GM12878 (cell line): ENCODE measurements at places on chromosomes 16 and 17.

DNA sequence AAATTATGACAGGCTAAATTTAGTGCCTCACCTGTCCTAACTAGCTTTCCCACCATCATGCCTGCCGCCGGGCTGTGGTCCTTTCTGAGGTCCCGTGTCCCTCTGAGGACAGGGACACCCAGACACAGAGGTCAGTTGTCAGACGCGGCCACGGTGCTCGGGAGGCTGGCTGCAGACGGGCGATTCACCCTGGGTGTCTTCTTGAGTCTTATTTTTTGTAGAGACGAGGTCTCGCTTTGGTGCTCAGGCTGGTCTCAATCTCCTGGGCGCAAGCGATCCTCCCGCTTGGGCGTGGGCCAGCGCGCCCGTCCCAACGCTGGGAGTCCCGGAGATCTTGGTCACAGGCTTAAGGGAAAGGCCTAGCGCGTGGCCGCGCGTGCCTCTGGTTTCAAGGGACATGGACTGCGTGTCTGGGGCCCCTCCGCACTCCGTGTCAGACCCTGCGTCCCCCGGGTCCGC, 797 bp upstream of the RAB11FIP3 start:
- no peak for DNase-seq

DNA sequence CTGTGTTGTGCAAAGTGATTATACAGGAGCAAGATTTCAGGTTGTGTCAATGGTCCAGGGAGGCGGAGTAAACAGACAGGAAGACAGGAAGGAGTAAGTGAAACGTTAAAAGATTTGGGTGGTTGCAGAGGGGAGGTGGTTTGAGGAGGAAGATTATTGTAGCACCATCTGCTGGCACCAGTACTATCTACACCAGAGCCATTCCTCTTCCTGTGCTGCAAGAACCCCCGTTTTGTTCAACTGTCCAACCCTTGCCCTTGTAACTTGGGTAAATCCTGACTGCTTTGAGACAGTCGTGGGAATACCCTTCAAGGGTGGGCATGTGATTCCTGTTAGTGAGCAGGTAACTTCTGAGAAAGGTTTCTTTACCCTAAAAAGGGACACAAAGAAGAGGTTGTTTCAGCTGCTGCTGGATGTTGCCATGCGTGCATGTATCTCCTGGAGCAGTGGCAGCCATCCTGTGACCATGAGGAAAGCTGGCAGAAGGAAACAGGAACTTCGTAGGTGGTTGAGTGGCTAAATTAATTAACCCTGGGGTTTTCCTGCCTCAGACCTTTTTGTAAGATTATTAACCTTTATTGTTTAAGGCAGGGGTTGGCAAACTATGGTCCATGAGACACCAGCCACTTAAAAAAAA, 124.1 kb downstream of the PRKCA start:
- no peak for DNase-seq

DNA sequence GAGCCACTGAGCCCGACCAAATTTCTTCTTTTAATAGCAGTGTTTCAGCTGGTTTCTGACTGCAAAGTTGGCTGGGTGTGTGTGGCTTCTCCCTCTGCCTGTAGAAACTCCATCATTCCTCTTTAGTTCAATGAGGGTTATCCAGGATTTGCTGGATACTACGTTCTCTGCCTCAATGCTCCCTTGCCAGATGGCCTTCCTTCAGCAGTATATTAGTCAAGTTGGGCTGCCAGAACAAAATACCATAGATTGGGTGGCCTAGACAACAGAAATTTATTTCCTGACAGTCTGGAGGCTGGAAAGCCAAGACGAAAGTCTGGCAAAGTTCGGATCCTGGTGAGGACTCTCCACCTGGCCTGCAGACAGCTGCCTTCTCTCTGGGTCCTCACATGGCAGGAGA, 103.7 kb downstream of the NOG start:
- DNase-seq = no peak

GRCh38 chr17:39200957-39201510, 951 bp downstream of the RPL19 start:
- no peak for DNase-seq

GRCh38 chr16:7405166-7405565, 72.5 kb downstream of the RBFOX1 start:
- no peak for DNase-seq

DNA sequence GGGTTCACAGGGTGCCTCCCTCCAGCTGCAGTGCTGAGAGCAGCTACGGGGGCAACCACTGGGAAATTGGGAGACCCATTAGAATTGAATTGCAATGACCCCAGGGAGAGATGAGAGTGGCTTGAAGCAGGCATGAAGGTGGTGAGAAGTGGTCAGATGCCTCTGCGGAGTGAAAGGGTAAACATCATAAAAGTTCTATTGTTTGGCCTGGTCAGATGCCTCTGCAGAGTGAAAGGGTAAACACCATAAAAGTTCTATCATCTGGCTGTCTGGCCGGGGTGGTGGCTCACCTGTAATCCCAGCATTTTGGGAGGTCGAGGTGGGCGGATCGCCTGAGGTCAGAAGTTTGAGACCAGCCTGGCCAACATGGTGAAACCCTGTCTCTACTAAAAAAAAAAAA, 53.5 kb downstream of the TNFRSF13B start:
- no peak for DNase-seq

- no peak for DNase-seq
These were observed 75.5 kb upstream of the MED9 start for GRCh38 chr17:17401271-17401781.

- no peak for DNase-seq
These were observed 39.3 kb downstream of the MYO18A start for GRCh38 chr17:29140631-29141513.

DNA sequence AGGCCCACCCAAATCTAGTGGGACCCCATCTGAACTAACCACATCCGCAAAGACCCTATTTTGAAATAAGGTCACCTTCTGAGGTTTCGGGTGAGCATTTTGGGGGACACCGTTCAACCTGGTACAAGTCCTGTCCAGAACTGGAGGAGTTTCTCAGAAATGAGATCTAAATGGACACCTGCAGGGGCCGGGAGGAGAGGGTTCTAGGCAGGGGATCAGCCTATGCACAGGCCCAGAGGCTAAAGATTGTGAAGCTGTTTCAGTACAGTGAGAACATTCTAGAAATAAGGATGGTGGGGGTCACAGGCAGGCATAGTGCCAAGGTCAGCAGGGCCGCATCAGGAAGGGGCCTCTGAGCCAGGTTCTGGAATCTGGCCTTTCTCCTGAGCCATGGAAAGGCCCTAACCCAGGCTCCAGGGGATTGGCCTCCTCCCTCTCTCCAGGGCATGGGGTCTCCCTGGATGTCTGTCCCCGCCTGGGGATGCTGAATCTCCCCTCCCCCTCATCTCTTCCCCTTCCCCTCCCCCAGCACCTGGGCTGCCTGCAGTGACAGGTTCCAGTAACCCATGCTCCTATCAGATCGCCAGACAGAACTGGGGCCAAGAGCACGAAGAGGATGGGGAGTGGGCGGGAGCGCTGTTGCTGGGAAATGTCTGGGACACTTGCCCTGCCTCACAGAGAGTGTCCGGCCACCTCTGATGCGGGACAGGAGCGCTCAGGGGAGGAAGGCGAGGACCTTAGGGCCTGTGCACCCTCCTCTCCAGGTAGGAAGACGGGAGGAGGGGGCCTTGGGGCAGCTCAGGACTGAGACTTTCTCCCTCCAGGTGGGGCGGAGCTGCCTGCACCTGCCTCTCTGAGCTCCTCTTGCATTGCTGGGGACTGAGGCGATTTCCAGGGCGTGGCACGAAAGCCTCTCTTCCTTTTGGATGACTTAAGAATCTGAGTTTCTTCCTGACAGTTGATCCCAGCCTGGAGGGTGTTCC, 321.4 kb upstream of the TNRC6C start:
- DNase-seq = no peak

GRCh38 chr17:39239640-39240314, 14.0 kb upstream of the STAC2 start:
- DNase-seq = no peak

GRCh38 chr17:28864991-28865849, 10.4 kb downstream of the ERAL1 start:
- DNase-seq = no peak

DNA sequence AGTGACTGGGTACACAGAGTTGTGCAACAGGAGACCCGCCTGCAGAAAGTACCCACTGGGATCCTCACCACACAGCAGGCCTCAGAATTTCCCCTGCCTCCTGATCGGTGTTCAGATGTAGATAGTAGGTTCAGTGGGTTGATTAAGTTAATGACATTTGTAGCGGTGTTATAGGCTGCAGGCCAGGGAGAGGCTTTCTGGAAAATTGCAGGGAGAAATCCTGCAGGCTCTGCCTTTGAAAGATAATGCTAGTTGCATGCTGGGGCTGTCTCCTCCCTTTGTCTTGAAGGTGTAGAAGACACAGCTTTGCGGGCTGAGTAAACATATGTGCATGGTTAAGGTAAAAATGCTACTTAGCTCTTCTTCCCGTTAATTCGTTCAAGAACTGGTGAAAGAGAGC, 406.3 kb upstream of the RBFOX1 start:
- DNase-seq = no peak

DNA sequence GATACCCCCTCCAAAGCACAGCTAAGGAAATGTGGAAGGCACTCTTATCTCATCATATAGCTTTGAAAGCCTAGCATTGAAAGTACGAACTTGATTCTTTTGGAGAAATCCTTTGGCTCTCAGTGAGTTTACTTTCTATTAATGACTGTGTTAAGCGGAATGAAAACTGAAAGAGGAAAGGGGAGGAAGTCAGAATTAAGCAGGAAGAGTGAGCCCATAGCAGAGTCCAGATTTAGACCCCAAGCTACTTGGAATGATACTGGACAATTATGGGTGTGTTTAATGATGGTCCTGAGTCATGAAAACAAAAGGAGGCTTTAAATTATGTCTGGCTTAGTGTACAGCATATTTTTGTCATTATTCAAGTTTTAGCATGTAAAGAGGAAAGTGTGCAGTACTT, 42.2 kb downstream of the TENT4B start:
- no peak for DNase-seq

DNA sequence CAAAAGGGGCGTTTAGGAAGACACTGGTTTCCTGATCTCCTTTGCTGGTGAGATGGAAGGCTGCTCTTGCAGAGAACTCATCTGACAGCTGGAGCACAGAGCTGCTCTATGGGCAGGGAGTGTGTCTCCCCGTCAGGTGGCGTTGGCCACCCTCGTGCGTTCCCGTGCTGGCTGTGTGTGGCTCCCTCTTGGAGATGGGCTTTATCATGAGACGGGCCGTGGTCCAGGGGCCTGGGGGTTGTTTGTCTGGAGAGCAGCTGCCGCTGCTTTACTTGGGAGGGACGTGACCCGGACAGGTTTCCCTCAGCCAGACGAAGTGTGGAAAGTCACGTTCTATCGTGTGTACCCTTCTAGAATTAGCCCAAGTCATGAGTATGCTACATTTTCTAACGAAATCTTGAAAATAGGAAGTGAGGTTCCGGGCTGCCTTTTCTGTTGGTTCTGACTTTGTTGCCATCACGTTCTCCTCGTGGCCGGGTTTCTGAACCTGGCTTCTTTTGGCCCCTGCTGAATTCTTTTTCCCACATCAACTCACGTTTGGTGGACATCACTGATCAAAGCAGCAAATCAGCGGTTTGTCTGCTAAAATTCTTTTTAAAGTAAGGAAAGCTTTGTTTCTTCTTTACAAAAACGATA, 105.6 kb upstream of the CHMP6 start:
- no peak for DNase-seq

DNA sequence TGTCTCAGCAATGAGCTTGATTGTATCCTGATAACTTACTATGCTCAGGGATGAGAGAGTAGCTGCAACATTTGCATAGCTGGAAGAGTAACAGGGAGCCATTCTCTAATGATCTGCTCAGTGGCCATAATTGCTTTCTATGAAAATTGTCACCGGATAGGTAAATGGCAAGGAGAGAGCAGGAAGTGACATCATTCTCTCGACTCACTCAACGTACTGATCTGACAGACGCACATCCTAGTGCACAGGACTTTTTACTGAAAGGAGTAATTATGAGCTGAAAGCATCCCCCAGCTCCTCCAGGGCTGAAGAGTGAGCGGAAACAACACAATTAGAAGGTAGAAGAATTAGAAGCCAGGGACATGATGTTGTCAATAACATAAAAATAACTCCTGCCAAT, 71.8 kb downstream of the IRX5 start:
- no peak for DNase-seq

DNA sequence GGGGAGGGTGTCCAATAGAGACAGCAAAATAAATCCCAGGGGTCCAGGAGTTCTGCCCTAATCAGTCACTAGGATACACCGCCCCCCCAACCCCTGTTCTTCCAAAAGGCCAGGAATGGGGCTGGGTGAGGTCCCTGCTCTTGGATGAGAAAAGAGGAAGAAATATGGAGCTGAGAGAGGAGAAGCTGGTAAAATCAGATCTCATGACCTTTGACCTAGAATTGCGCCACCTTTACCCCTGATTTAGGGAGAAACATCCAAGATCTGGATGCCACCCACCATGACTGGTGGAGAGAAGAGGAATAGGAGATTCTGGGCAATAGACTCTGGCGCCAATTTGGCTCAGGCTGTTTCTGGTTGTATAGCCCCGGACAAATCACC, 707 bp upstream of the CACNB1 start:
- no peak for DNase-seq

DNA sequence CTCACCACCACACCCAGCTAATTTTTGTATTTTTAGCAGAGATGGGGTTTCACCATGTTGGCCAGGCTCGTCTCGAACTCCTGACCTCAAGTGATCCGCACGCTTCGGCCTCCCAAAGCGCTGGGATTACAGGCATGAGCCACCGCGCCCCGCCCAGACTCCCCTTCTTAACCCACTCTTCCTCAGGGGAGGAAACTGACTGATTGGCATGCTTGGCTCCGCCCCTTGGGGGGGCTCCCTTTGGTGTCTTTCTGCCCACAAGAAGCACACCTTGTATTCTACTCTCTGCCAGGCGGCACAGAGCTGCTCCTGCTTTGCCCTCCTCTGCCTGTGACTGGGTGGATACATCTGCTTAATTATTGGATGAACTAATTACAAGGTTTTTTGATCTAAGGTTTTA, 4.7 kb upstream of the ASGR2 start:
- no peak for DNase-seq

DNA sequence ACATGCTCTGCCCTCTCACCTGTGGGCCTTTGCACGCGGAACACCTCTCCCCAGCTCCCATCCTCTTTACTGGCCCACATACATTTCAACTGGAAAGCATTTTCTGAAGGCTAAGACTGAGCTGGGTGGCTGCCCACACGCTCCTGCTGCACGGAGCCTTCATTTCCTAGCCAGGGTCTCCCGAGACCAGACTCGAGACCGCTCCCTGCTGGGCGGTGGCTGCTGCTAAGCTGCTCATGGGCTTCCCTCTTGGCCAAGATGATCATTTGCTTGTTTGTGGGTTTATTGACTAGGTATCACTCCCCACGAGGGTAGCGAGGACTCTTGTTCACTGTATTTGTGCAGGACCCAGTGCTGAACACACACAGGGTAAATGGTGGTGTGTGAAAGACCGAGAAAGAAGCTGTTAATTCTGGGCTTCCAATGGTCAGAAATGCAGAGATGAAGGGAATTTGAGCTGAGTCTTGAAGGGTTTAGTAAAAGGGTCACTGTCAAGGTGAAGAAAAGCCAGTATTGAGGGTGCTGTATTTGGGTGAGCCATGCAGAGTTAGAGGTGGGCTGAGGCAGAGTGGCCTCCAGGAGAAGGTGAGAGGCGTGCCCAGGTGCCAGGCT, 907 bp downstream of the TRAPPC2L start:
- DNase-seq = no peak

GRCh38 chr16:29315916-29316517, 90.5 kb downstream of the NPIPB11 start:
- DNase-seq = no peak
